Stimulated activated CD8-positive, alpha-beta memory T cell treated with anti-CD3 and anti-CD28 coated beads, Interleukin-15, amount 100 ng/mL, for 24 hours (primary cell): ENCODE measurements at places on chromosomes 7 and 10.

DNA sequence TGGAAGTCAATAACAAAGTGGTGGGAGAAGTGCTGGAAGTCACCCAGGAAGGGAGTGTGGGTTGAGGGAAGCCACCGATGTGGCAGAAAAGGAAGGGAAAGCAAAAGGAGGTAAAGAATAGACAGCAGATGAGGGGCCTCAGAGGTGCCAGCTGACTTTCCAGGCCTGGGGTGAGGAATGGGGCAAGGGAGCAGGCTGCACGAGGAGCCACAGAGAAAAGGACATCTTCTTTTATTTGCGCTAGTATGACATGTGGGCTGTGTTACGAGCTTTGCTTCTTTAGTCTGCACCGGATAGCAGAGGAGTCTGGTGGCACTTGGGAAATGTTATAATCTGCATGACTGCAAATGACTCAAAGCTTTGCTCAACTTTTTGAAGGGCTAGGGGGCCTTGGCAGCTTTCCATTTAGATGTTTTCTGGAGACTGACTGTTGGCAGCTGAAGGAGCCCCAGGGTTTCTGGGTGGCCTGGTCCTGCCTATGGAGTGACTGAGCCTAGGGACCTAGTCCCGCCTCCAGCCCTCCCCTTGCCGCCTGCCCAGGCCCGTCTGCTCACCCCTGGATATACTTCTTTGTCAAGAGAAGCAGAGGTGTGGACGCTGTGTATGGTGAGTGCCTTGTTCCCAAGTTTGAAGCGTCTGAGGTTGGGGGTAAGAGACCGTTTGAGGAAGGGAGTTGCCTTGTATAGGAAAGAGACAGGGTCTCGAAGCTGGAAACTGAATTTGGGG is 5.1 kb downstream of the PRXL2A start:
- DNase-seq: no peak

DNA sequence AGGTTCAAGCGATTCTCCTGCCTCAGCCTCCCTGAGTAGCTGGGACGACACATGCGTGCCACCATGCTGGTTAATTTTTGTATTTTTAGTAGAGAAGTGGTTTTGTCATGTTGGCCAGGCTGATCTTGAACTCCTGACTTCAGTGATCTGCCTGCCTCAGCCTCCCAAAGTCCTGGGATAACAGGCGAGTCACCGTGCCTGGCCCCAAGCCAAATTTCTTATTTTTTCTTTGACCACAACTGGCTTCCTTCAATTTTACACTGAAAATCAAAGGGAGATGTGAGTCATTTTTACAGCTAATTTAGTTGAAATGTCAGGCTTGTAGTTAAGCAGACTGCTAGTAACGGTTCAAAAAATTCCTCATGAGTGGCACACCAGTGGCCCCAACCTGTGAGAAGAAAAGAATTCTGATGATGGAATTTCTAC is 7.8 kb downstream of the RNF216 start:
- no peak for DNase-seq

- no peak for DNase-seq
Measured at GRCh38 chr7:132160611-132161532, 415.4 kb downstream of the PLXNA4 start.

- no peak for DNase-seq
Measured at GRCh38 chr10:74842301-74842954, 16.0 kb downstream of the KAT6B start.

- no peak for DNase-seq
Measured at GRCh38 chr10:133167693-133168616, 7.9 kb downstream of the KNDC1 start.

GRCh38 chr10:76733441-76733936 is 904.1 kb downstream of the KCNMA1 start:
- DNase-seq: no peak

- DNase-seq: no peak
Measured at GRCh38 chr10:126634347-126634746, 36.1 kb downstream of the C10orf90 start.

- no peak for DNase-seq
Measured at GRCh38 chr7:34155220-34155908, 250.0 kb downstream of the BMPER start.

DNA sequence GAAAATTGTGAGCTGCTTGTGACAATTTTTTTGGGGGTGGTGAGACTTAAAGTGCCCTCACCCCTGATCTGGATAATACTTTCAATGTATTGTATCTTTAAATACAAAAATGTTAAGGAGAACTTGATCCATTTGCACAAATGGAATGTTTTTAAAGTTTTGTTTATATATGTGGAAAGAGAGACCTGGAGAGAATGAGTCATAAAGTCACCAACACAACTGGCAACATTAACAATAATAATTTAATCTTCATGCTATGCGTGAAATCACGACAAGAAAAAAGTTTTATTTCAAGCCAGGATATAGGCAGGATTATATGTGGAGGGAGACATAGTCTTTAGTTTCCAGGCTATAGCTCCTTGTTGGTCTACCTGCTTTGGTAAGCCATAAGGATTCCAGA is 537.5 kb downstream of the GPAM start:
- DNase-seq: no peak

GRCh38 chr10:1365540-1366321 is 309.5 kb downstream of the WDR37 start:
- no peak for DNase-seq

- no peak for DNase-seq
Measured at GRCh38 chr7:47778153-47778661, 170.1 kb downstream of the PKD1L1 start.

GRCh38 chr7:128836729-128837348 is 6.6 kb downstream of the FLNC start:
- DNase-seq: no peak

DNA sequence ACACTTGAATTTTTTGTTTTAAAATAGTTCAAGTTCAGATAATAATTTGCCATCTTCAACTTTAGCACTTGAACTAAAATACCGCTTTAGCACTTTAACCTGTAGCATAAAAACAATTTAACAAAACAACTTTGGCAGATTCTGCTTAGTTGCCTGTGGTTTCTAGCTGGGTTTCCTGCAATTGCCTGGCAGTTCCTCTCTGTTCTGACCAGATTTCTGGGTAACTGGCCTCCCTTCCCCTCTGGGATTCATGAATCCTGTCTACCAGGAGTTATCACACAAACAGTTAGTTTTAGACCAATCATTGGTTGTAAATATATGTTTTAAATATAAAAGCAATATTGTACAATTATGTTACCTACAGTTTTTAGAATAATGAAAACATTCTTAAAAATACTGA is 89.8 kb upstream of the HDAC9 start:
- no peak for DNase-seq

DNA sequence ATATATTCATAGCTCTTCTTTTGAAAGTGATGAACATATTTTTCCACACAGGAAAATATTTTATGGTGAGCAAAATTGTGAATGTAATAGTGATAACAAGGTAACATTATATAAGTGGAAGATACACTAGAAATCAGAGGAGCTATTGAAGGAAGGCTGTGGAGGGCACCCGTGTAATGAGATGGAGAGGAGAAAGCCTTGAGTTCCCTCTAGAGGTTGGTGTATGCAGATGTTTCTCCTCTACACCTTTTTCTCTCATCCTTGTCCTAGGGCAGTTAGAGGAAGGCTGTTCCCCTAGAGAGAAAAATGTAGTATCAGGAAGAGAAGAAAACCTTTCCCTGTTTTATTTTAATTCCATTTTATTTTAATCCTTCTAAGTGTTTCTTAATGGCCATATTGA is 54.6 kb upstream of the NRG3 start:
- no peak for DNase-seq

DNA sequence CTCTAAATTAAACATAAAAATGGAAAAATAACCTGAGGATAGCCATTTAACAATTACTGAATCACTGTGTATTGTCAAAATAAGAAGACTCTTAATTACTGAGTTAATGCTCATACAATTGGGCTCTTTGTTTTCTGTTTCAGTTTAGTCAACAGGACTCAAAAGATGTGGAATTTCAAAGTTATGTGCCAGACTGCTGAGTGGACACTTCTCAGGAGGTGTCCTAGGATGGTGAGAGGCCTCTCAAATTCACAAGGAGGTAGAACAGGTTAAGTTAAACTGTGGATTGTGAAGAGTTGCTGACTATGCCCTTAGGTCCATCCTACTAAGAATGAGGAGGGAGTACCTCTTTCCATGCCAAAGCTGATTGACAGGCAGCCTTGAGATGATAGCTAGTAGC is 157.7 kb upstream of the CHRM2 start:
- no peak for DNase-seq

DNA sequence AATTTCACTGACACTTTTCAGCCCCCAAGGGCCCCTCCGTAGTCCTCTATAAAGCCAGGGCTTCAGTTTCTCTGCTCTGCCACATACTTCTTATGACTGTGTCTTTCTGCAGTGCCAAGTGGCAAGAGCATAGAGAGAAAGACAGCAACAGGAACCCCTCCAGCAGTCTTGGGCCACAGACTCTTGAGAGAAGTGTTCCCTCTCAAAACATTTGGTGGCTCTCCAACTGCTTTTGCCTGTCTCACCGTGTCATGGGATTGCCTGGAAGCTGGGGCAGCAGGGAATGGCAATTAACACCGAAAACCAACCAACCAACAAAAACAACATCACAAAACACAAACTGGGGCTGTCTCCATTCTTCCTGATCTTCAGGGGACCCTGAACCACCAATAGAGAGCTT is 73.8 kb upstream of the ELN start:
- DNase-seq: no peak

GRCh38 chr7:6032167-6032566 is 991 bp downstream of the ANKRD61 start:
- DNase-seq: no peak

DNA sequence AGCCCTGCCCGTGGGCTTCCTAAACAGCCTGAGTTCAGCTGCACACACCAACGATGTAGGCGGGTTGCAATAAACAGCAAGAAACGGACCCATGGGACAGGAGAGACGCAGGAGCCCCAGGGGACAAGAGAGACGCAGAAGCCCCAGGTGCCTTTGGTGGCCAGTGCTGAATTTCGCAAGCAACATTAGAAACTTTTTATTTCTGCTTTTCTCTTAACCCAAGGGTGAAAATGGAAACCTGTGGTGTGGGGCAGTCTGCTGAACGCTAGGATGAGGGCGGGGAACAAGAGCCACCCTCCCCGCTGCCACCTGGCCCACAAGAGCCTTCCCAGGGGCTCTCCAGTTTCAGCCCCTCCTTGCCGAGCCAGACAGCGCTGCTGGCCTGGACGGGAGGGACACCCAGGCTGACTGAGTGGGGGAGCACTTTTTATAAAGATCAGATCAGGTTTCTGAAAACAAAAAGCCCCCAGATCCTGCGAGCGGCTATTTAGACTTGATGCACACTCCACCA is 20.0 kb upstream of the GPR146 start:
- DNase-seq: no peak

GRCh38 chr7:55973747-55974250 is 9.4 kb downstream of the NIPSNAP2 start:
- no peak for DNase-seq

- DNase-seq: no peak
Measured at GRCh38 chr10:51672039-51672535, 27.3 kb downstream of the CSTF2T start.

GRCh38 chr7:128946936-128947830 is 9.5 kb downstream of the IRF5 start:
- no peak for DNase-seq

DNA sequence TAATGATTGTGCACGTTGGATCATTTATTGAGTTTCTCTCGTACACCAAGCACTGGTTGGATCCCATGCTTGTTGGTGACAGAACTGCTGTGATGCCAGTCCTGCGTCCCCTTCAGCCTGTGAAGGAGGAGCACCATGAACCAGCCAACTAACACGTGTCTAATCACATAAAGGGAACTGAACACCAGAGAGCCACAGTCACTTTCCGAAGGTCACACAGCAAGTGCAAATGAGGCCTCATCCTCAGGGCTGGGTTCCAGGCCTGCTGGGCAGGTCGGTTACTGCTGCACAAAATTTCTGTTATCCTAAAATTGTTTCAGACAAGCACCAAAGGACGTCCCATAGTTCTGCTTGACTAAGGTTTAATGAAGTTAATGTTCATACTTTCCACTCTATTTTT is 332.0 kb upstream of the ZNF32 start:
- no peak for DNase-seq

DNA sequence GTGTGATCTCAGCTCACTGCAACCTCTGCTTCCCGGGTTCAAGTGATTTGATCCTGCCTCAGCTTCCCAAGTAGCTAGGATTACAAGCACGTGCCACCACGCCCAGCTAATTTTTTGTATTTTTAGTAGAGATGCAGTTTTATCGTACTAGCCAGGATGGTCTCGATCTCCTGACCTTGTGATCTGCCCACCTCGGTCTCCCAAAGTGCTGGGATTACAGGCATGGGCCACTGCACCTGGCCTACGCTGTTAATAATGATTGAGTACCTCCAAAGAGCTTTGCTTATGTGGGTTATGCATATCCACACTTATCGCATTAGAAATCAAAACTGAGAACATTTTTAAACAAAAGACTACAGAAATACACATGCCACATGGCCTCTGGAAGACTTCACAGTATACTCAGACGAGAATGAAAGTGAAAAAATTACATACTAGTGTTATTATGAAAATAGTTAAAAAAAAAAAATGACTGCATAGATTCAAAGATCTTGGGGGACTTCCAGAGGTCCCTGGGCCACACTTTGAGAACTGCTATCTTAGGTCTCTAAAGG is 25.4 kb downstream of the RPP38 start:
- DNase-seq: no peak

DNA sequence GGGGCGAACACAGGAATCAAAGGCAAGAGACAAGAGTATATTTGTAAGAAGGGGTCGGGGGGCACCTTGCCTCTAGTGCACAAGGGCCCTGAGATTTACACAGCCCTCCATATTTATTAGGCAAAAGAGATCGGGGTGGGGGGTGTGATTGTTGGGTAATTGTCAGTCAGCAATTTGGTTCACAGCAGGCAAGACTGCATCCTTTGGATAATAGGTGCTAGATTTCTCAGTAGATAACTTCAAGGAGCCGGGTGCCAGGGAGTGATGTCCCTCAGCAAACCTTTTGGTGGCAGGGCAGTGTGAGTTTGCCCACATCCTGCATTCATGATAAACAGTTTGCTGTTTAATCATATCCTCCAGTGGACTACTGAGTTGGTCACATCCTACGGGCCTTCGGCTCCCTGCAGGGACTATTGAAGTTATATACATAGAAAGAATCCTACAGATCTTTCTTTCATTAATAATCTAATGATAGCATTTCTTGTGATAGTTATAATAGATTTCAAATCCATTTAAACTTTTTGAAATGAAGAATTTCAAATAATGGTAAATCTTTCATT is 178.5 kb downstream of the GNAI1 start:
- DNase-seq: no peak

DNA sequence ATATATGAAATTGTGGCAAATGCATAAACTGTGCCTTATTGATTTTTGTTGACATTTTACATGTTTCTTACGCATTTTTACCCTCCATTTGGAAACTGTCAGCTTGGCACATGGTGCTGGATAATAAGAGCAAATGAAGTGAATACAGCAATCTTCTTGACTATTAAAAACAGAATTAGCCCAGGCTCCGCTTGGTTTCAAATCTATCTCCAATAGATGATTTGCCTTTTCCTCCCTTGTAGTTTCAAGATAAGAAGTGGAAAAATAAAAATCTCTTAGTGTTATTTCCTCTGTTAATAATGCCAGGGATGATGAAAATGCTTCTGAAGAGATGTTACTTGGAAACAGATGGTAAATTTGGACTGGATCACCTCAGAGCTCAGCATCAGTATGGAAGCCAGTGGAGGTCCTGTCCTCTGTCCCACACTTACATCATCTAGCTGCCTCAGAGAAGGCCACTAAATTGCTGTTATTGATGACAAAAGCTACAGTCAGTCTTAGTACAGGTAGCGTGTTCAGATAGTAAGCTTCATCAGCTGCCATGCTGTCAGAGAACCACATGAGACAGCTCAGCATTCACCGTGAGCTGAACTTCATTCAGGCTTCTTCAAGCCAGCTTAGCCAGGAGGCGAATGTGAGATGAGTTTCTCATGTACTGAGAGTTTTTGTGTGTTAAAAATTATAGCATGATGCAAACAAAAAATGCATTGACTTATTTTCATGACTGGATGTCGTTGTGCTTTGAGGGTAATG is 246.8 kb downstream of the CELF2 start:
- no peak for DNase-seq
